ENCODE measurements at places on chromosomes 3 and 15.
A peak's percentile ranks its signal among the peaks of the same experiment; 100 is the strongest.

GRCh38 chr15:70486451-70487386 is 276.6 kb downstream of the UACA start:
- peak; percentile 94 for DNase-seq

GRCh38 chr3:185959609-185960521 is 22.1 kb upstream of the TRA2B start:
- DNase-seq = peak; percentile 50

GRCh38 chr15:67520321-67521028 is 456 bp upstream of the C15orf61 start:
- DNase-seq = no peak

DNA sequence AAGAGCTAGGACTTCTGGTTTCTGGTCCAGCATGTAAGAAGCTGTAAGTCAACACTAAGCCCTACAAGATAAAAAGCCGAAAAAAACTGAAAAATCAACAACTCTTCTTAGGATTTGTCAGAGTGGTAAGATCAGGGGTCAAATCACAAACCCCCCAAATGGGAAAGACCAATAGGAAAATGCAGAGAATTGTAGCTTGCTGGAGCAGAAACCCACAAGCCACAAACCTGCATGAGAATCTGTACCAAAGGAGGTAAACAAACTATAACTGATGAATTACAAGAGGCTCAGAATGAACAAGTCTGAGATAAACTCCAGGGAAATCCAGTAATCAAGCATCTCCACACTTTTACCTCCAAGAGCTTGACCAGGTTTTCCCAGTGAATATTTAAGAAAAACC is 36.0 kb downstream of the RFX7 start:
- no peak for DNase-seq

DNA sequence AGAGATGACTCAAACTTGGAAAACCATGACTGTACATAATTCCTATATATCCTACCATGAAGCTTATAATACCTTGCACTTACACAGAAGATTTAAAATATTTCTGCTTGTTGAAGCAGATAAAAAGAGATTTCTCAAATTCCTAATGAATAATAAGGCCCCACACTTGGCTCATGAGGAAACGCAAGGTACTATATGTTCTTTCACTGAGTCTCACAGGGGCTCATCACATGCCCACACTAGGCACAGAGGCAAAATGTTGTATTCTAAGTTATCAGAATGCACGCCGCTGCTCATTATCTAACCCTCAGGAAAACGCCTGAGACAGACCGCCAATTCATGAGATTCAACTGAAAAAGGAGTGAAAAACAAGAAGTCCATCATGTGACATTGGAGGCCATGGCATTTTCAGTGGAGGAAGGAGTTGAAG is 5.6 kb downstream of the MYO1E start:
- DNase-seq = no peak

- DNase-seq = no peak
Measured at GRCh38 chr3:170337420-170337819, 20.1 kb upstream of the SKIL start.

- DNase-seq = no peak
Measured at GRCh38 chr3:148748283-148748682, 50.6 kb downstream of the AGTR1 start.

DNA sequence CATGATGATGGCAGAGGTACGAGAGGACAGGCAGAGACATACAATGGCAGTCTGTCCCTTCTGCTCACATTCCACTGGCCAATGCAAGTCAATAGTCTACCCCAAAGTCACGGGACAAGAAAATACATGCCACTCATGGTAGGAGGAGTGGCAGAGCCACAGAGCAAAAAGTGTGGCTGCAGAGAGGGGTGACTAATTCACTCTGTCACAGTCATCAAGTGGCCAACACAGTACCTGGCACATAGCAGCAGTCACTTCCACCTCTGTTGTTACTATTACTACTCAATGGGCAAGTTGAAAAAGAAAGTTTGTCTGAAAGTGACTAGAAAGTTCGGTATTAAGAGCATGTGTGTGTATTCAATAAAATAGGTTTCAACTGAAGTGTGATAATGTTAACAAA is 91.4 kb downstream of the SMAD3 start:
- no peak for DNase-seq

- no peak for DNase-seq
Measured at GRCh38 chr3:53147151-53147902, 13.7 kb upstream of the PRKCD start.

Data from GOT3 (cell line).